ENCODE measurements at places on chromosomes 13 and 19.

DNA sequence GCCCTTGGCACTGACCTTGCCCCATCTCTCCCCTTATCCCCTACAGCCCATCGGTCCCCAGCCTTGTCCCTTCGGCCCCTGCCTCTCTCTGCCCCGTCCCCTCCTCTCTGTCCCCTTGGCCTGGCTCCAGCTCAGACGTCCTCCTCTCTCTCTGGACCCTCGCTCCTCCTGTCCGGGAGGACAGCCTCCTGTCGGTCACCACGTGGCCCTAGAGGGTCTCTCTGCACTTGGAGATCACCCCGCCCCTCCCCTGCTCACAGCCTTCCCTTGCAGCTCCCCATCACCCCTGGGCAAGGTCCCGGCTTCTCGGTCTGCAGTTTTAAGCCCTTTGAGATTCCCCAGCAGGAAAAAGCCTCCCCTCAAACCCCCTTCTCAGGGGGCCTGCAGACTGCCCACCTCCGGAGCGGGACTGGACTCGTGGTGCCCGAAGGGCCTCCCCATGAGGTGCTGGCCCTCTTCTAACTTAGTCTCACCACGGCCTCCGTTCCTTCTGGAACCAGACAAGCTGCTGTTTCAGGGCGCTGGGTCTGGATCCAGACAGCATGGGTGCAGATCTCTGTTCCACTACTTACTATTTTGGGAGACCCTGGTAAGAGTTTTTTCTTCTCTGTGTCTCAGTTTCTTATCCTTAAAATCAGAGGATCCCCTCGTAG, 3.3 kb upstream of the KLK15 start:
- no peak for DNase-seq

GRCh38 chr19:18072335-18072734, 14.4 kb downstream of the IL12RB1 start:
- no peak for DNase-seq

- no peak for DNase-seq
These were observed 282.2 kb downstream of the SLITRK5 start for GRCh38 chr13:87953381-87953780.

DNA sequence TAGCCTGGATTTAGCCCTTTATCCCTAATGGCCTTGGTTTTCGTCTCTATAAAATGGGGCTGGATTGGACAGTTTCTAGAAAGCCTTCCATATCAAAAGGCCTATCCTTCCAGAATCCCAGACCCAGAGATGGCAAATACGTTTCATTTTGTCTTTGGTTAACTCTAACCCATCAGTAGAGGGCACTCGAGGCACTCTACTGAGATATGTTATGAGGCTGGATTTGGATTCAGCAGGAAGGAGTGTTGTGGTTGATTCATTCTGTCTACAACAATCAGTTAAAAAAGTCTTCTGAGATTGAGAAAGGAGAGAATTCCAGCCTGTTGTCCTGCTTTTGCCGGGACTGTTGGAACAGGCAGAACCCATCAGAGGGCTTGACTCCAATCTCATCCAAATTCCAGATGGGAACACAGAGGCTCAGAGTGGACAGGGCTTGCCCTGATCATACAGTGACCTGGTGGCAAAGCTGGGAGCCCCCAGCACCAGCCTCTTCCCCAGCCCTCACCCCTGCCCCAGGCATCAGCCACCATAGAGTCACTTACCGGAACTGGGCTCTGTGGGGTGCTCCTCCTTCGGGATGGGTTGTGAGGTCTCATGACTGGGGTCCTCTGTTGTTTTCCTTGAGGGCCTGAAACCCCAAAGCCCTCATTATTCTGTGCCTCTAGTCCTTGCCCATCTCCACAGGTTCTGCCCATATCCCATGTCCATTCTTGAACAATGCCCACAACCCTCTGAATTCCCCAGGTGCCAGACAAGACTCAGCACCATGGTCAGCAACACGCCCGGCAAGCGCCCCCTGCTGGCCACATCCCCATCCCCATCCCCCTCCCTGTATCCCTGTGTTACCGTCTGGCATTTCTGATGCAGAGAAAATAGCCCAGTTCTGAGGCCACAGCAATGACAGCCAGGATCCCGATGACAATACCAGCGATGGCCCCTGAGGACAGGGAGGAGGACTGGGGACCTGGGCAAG, 12.3 kb upstream of the ZNF180 start:
- DNase-seq, result no peak

- DNase-seq, result no peak
These were observed 28.9 kb upstream of the KPNA3 start for GRCh38 chr13:49821216-49822009.

GRCh38 chr13:20074966-20075365, 85.9 kb downstream of the GJA3 start:
- no peak for DNase-seq

- no peak for DNase-seq
These were observed 8.2 kb upstream of the ZNF507 start for GRCh38 chr19:32337084-32337808.

DNA sequence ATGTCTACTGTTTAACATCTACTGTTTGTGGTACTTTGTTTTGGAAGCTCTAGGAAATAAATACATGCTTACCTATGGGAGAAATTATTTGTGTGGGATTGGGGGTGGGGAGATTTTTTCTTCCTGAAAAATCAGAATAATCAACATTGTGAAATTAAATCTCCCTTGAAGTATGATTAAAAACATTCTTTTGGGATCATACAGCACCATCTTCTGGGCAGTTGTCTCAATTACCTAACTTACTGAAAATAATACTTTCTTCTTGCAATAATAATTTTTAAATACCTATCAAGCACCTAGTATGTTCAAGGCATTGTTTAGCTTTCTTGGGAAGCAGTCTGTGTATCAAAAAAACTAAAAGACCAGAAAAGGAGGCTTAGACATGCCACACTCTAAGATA, 576.5 kb upstream of the ARGLU1 start:
- DNase-seq, result peak; percentile 41

DNA sequence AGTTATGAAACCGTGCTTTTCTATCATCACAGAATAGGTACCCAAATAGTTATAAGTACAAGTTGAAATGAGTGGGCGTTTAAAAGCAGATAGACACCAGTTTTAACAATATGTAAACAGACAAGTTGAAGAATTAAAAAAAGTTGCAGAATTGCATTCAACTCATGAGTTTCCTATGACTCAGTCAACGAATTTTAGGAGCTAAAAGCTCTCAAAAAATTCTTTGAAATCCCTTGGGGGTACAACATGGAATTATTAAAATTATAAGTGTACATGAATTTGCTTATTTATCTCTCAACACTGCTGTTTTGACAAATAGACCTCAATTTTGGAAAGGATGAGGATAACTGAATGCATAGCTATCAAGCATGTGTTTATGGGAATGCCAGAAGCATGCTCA, 693.4 kb downstream of the PCDH9 start:
- no peak for DNase-seq

GRCh38 chr19:35733180-35734125, 8.8 kb downstream of the IGFLR1 start:
- no peak for DNase-seq

DNA sequence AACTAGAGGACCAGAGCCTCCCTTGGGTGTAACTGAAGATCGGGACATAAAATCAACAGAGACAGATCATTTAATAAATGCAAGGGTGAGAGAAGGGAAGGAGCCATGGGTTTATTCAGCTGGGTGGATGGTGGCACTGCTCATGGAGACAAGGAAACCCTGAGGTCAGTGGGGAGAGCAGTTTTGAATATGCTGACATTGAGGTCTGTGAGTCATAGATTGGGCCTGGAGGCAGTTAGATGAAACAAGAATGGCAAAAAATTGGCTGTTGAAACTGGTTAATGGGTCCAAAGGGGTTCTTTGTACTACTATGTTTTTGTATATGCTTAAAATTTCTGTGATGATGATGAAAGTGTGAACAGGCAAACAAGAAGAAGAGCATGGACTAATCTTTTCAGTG, 5.1 kb upstream of the GTF3A start:
- no peak for DNase-seq

GRCh38 chr13:72527333-72527732, 200.1 kb downstream of the MZT1 start:
- no peak for DNase-seq

DNA sequence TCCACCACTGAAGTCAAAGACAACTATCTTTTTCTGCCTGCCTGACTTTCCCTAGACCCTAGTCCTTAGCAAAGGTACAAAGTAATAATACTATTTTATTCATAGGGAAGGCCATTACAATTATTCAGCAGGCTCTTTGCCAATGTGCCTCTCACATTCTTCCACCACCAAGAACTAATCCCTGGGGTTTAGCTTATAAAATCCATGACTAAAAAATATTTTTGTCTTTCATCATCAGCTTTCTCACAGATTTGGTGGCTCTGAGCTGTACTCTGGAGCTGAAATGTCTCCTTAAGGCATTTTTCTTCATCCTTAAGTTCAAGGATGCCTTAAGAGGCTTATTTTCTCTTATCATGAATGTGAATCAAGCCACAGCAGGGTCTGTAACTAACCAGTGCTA, 96.1 kb downstream of the OXGR1 start:
- DNase-seq, result no peak

DNA sequence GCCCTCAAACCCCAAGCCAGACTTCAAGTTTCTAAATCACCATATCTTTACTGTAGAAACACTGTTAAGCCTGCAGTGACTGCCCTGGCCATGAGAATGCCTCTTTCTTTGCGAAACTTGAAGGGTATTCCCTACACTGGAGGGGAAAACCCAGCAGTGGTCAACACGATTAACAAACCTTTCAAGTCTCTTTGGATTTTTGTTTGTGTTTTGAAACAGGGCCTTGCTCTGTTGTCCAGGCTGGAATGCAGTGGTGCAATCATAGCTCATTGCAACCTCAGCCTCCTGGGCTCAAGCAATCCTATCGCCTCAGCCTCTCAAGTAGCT, 17.4 kb upstream of the POMP start:
- no peak for DNase-seq

Measured in NCI-H1105 treated with DMSO at 0.1 percent for 48 hours (cell line).